ENCODE measurements at places on chromosomes 2 and 18.

GRCh38 chr2:59655809-59656208 is 897.6 kb downstream of the BCL11A start:
- no peak for DNase-seq

DNA sequence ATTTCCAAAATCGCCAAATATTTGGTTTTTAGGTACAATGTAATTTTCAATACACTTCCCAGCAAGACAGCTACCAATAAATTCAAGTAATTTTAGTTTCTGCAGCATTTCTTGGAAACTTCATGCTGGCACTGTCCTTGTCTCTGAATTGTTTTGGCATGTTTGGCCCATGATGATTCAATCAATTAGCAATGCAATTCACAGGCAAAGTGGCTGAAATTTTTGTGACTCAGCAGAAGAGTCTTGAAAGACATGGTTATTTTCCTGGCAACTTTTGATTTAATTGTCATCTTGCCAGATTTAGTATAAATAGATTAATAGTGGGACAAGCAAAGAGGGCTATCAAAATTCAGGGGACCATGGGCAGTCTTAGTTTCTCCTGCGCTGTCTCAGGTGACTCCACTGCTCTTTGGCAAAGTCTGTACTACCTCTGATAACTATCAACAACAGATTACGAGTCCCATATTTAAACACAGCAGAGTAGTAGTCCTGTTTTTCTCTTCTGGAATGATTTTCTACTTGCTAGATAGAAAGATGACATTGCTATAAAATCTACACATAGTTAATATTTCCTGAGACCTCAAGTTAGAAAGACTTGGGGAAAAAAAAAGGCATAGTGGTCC is 88.9 kb upstream of the CYP26B1 start:
- no peak for DNase-seq

- DNase-seq: no peak
Observed at GRCh38 chr2:187482796-187483195, 34.7 kb upstream of the CALCRL start.

GRCh38 chr2:170394641-170395387 is 216.9 kb downstream of the MYO3B start:
- no peak for DNase-seq

- DNase-seq: no peak
Observed at GRCh38 chr2:219079417-219079816, 18.7 kb upstream of the IHH start.

- DNase-seq: no peak
Observed at GRCh38 chr2:11121099-11121822, 34.0 kb upstream of the SLC66A3 start.

All from activated T-helper 1 cell treated with anti-CD3 and anti-CD28 coated beads, Interleukin-2, amount 50 U/mL, for 16 hours (primary cell).